ENCODE measurements at places on chromosomes 6 and 20. TPM values are rescaled to one million over a fixed set of nuclear protein-coding genes. Genes with fewer than 3 reads are reported as not detected.

DNA sequence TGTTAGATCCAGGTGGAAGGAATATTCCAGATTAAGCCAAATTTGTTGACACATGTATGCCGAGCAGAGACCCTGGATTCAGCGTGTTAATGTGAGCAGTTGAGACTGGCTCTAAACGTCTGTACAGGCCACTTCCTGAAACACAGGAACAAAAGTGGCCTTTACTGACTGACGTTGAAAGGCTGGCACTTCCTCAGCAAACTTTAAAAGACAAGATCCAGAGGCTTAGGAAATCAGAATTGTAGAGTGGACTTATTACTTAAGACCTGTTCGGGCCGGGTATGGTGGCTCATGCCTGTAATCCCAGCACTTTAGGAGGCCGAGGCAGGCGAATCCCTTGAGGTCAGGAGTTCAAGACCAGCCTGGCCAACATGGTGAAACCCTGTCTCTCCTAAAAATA, 125.7 kb upstream of the ARID1B start:
- DNase-seq = no peak

DNA sequence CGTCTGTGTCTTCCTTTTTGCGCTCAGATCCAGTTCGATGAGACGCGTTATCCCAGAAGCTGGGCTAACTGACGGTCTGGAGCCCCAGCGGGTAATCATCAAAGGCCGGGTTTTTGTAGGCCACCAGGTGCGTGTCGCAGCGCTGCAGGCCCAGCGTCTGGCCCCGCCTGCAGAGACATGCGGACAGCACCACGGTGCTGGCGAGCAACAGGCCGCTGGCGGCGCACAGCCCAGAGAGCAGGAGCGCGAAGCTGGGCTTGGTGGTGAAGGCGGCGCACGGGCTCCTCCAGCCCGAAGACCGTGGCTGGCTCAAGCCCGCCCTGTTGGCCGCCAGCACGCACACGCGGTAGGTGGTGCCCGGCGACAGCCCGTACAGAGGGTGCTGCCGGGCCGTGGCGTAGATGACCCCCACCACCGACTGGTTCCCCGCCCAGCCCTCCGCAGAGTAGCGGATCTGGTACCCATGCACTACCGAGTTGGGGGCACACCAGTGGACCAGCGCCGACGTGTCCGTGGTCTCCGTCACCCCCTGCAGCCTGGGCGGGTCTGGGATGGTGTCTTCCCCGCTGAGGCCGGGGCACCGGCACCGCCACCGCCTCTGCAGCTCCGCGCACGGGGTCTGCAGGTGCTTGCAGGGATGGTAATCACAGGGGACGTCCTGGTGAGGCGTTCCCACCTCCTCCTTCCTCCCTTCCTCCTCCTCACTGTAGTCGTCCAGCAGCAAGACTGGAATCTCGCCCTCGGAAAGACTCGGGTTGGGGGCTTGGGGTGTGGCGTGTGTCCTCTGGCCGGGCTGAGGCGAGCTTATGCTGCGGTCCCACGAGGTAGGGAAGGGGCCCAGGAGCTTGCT, 12.7 kb downstream of the LRRN4 start:
- no peak for DNase-seq

DNA sequence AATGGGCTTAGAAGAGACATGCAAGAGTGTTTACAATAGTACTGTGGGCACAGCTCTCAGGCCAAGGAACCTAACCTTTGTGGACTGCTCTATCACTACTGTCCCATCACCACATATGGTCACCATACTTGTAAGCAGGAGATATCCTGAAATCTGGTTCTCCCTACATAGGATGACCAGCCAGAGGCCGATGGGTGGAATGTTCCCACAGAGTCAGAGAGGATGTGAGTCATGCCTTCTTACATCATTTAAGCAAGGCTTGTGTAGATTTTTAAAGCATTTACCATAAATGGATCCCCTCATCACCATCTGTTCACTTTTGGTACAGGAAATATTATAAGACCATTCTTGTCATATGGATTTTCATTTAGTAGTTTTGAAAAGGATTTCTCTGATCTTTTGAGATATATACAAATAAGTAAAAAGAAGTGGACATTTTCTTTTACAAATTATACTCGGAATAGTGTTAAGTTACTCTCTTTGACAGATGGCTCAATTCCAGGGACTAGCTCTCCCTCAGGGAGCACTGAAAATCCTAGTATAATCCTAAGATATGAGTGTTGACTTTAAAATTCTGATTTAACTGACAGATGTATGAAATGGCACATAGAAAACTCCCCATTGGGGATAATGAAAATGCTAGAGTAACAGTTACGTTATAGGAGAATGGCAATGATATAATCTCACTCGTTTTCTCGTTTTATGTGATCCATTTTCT, 6.6 kb downstream of the HTR1B start:
- no peak for DNase-seq

DNA sequence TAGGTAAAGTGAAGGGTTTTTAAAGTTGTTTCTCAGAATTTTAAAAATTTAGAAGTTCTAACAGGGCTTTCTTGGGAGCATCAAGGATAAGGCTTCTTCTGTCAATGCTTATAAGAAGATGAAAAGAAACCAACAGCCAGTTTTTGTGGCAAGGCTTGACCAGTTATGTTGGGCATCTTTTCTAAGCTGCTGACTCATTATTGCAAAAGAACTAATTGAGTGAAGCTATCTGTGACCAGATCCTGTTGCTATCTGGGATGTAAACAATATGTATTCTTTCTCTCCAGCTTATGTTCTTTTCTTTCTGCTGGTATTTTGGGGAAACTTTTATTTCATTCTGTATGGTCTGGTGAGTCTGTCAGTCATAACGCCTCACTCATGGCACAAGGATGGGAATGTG, 643.8 kb downstream of the HDGFL1 start:
- no peak for DNase-seq

- DNase-seq = no peak
Observed at GRCh38 chr6:32192608-32193039, at the start of gene GPSM3. TSS of gene GPSM3 (minus strand) at chr6:32192643. CDS start at chr6:32192513, 130 bp downstream.

- no peak for DNase-seq
Observed at GRCh38 chr6:7413151-7413823, 23.7 kb downstream of the RIOK1 start.

GRCh38 chr6:25178336-25179035, 100.7 kb upstream of the CARMIL1 start:
- no peak for DNase-seq

DNA sequence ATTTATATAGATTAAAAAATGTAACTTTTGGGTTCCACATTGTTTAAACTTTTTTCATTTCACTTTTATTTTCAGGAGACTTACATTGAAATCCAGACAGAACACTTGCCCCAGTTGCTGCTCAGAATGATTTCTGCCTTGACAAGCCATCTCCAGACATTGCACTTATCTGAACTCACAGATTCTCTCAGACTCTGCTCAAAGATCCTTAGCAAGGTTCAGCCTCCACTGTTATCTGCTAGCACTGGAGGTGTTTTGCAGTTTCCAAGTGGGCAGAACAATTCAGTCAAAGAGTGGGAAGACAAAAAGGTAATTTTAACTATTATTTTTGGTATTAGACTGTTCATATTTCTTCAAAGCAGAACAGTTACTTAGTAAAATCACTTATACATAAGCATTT, 58.0 kb downstream of the DOP1A start:
- DNase-seq = no peak

DNA sequence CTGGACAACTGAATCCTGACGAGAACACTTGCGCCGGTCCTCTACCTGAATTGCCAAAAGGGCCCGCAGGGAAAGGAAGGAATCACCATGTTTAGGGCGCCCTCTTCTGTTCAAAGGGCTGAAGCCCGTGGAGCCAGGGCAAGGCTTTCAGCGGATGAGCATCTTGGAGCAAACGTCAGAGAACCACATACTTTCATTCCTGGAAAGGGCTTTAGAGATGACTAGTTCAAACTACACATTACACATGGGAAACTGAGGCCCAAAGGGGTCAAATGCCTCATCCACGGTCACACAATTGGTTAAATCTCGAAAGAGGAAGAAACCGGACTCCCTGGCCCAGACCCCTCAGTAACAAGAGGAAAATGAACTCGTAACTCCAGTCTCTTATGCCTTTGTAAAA, 11.5 kb upstream of the ZNF133 start:
- DNase-seq = peak; percentile 48

DNA sequence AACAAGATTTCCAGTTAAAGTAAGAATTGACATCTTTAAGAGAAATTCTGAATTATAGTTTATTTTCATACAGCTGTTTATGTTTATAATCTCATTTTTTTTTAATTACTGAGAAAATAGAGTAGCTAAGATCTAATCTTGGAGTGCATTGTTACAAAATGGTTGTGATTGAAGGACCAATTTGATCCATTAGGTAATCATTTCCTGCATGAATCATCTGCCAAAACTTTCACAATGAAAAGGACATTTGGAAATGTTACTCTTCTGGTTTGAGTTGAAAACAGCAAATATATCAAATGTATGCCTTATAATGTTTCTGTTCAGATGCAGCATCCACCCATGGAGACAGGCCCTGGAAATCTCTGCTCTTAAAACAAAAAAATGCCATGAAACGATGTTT, 19.0 kb downstream of the TUBB2A start:
- no peak for DNase-seq

GRCh38 chr20:32925481-32926196, 66.9 kb downstream of the EFCAB8 start:
- no peak for DNase-seq

DNA sequence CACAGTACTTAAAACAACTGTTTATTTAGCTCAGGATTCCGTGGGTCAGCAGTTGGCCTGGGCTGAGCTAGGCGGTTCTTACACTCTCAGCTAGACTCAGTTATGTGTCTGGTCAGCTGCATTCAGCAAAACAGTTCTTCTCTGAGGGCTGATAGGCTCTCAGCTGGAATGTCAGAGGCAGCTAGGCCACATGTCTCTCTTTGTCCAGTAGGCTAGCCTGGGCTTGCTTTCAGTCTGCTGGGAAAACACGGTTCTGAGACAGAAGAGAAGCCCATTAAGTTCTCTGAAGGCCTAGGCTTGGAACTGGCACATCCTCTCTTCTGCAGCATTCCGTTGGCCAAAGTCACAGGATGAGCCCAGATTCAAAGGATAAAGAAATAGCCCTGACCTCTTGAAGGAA, 65.6 kb downstream of the TULP4 start:
- no peak for DNase-seq

GRCh38 chr20:7399575-7399974, 540.7 kb downstream of the HAO1 start:
- no peak for DNase-seq

DNA sequence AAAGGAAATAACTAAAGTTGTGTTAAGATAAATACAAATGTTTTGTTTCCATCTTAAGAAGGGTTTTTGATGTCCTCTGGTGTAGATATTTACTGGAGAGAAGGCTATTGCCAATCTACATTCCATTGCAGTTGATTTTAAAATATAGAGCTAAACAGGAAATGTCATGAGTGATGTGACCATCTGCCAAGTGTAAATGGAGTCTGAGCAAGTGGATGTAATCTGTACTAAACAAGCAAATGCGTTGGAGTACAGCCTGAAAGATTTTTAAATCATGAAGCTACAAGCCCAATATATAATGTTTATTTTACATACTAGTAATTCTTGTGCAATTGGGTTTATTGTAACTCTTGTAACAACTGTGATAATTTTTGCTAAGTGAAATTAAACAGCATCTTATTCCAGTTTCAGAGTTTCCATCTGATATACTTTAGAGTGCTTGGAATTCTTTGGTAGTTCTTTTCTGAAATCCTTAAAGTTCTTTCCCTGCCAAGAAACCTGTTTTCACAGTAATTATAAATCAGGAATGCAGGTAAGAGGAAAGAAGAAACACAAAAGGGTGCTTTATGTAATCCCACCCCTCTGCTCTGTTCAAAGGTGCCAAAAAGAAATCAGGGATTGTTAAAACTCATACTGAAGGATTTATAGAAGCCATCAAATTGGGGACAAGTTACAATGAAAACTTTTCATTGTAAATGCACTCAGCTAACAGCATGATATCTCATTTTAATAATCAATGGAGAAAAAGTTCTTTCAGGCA, 47.2 kb upstream of the FLRT3 start:
- no peak for DNase-seq

GRCh38 chr20:1741309-1742048, 83.9 kb upstream of the SIRPG start:
- DNase-seq = no peak

DNA sequence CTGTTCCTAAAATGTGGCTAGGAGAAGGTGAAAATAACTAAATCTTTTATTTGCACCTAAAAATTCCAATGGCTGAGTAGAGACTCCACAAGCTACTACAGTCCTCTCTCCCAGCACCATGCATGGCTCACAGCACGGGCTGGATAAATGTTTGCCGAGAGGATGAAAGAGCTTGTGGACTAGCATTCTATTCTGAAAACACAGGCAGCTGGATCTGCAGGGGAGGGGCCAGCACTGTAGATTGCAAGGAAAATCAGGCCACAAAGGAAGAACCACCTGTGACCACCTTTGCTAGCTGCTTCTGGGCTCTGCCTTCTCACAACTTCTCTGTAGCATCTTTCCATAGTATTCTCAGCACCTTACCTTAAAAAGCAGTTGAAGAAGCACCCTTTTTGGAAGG, 46.6 kb downstream of the CLIC5 start:
- no peak for DNase-seq

DNA sequence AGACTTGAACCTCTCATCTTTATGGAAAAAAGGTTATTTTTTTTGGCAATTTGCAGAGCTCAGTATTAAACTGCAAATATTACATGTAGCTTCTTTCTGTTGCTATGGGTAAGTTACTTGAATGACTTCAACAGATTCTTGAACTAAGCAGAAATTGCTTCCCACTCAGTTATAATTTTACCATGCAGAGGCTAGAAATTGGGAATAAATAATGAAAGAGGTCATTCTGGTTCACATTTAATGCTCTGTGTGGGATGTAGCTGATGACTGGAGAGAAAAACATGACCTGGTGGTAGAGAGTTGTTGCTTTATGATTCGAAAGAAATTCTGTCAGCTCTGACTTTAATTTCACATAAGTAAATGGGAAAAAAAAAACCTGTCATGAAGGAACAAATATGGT, 16.8 kb upstream of the ADGB start:
- no peak for DNase-seq

- DNase-seq = no peak
Observed at GRCh38 chr20:17381724-17382123, 149.5 kb downstream of the BFSP1 start.

- no peak for DNase-seq
Observed at GRCh38 chr6:168206186-168206585, 113.4 kb downstream of the DACT2 start.

GRCh38 chr6:14721103-14721758, 524.6 kb upstream of the JARID2 start:
- no peak for DNase-seq

GRCh38 chr6:157469378-157469777, 88.4 kb downstream of the ZDHHC14 start:
- DNase-seq = no peak

GUCA1A gene
- not detected for total RNA-seq

VEGFA gene
- total RNA-seq = 177 TPM

EDEM2 gene
- 24.9 TPM for total RNA-seq

PSORS1C1 gene
- 8.5 TPM for total RNA-seq

SAMD10 gene
- 3.3 TPM for total RNA-seq

NEURL2 gene
- total RNA-seq = 11.6 TPM
